Umbilical cord (tissue), 2 donors: ENCODE measurements at places on chromosomes 7 and 10. TPM values are rescaled to one million over a fixed set of nuclear protein-coding genes. Genes with fewer than 3 reads are reported as not detected.
A peak's percentile ranks its signal among the peaks of the same experiment; 100 is the strongest.

- no peak for DNase-seq
Observed at GRCh38 chr7:142787034-142787768, 16.4 kb downstream of the PRSS2 start.

- DNase-seq: no peak
Observed at GRCh38 chr7:105304040-105304895, 84.5 kb downstream of the SRPK2 start.

DNA sequence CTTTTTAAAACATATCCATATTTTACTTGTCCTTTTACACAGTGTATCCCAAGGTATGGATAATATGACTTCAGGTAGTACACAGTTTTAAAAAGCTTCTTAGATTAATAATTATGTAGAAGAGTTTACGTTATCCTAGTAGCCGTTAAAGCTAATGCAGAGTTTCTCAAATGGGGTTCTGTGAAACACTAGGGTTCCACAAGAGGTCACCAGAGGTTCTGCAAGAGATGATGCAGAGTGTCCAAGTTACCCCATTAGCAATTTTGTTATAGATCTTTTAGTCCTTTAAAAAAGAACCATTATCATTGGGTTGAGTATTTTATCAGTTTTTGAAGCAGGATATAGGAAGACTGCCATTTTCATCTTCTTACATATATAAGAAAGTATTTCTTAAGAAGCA lies 298.9 kb upstream of the HPS1 start:
- DNase-seq: no peak

- peak; percentile 84 for DNase-seq
Observed at GRCh38 chr7:112985377-112985987, 101.1 kb downstream of the GPR85 start.

- DNase-seq: no peak
Observed at GRCh38 chr7:900331-901040, 24.1 kb downstream of the GET4 start.

DNA sequence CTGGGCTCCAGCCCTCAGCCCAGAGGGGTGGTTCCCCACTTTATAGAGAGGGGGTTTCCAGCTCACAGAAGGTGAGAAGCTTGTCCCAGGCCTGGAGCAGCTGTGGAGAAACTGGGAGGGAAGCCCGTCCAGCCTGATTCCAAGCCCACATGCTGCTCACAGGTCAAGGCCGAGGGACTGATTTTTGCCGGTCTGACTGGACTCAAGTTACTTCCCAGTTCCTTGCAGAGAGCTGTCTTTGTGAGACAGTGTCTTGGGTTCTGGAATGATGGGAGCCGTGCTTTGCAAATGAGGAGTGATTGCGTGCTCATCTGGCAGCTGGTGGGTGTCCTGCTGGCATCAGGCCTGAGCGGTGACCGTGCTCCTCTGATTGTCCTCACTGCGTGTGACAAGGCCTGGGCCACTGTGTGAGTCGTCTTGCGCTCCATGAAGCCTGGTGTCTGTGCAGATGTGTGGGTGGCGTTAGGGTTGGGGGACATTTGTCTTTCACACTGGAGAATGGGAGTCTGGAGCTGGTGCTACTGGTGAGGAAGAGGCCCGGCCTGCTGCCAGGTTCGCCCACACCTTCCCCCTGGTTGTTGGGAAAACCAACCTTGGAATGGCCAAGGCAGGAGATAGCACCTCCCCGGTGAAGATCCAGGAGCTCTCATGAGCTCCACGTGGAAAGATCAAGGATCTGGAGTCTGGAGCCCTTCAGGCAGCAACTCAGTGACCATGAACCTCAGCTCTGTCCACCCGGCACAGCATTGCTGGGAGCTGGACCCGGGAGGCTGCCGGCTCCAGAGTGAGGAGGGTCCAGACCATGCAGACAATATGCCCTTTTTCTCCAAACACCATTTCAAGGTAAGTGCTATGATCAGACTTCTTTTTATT lies 129.6 kb downstream of the SMURF1 start:
- DNase-seq: no peak

GRCh38 chr10:49605939-49606509 lies 4.1 kb upstream of the SLC18A3 start:
- DNase-seq: no peak

- DNase-seq: no peak
Observed at GRCh38 chr10:11772575-11773288, 30.6 kb downstream of the ECHDC3 start.

DNA sequence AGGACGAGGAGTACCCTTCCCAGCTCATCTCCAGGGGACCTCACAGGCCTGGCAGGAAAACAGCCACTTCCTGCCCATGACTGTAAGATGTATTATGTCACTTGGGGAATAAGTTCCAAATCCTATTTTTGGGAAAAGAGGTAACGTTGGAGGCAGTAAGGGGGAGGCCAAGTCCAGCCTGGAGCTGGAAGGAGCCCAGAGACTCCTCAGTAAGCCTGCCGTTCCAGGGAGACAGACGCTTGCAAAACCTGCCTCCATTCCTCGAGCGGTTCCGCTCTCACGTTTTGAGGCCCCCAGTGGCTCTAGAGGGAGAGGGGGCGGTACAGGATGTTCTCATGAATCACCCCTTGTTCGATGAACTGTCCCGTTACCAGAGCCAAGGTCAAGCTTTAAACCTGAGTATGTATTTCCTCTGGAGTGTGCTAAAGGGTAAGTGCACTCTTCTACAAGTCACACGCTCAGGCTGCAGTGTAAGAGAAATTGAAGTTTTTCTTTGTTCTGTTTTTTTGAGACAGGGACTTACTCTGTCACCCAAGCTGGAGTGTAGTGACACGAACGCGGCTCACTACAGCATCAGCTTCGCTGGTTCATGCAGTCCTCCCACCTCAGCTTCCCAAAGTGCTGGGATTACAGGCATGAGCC lies 45.5 kb upstream of the CYTH3 start:
- DNase-seq: no peak

DNA sequence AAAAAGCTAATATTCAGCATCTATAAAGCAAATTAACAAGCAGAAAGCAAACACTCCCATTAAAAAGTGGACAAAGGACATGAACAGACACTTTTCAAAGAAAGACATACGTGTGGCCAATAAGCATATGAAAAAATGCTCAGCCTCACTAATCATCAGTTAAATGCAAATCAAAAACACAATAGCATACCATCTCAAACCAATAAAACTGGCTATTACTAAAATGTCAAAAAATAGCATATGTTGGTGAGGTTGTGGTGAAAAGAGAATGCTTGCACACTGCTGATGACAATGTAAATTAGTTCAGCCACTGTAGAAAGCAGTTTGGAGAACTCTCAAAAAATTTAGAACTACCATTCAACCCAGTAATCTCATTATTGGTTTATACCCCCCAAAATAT lies 284.6 kb upstream of the KCND2 start:
- DNase-seq: no peak

DNA sequence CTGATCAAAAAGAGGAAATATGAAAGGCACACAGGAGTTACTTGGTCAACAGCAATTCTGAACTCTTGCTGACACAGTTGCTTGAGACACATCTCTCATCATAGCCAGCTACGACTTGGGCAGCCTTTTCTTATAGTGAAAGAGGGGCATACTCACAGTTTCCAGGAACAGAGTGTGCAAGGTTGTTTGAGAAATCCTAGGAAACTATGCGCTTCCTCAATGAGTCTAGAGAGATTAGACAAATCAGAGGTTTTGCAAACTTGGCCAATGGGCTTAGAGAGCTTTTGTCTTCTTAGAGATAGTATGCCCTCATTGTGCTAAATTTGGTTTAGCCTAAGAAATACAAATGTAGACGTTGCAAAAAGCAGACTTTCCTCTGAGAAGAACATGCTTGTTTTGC lies 370.4 kb downstream of the HGF start:
- peak; percentile 74 for DNase-seq

DNA sequence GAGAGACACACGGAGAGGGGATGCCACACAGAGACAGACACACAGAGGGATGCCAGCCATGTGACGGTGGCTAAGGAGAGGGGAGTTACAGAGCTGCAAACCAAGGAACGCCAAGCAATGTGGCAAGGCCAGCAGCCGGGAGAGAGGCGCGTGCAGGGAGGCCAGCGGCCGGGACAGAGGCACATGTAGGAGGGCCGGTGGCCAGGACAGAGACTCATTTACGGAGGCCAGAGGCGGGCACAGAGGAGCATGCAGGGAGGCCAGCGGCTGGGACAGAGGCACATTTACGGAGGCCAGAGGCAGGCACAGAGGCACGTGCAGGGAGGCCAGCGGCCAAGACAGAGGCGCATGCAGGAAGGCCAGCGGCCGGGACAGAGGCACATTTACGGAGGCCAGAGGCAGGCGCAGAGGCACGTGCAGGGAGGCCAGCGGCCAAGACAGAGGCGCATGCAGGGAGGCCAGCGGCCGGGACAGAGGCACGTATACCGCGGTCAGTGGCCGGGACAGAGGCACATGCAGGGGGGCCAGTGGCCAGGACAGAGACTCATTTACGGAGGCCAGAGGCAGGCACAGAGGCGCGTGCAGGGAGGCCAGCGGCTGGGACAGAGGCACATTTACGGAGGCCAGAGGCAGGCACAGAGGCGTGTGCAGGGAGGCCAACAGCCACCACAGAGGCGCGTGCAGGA lies 40.4 kb downstream of the INSIG1 start:
- DNase-seq: no peak

GRCh38 chr7:38855867-38856266 lies 53.1 kb downstream of the VPS41 start:
- DNase-seq: no peak

DNA sequence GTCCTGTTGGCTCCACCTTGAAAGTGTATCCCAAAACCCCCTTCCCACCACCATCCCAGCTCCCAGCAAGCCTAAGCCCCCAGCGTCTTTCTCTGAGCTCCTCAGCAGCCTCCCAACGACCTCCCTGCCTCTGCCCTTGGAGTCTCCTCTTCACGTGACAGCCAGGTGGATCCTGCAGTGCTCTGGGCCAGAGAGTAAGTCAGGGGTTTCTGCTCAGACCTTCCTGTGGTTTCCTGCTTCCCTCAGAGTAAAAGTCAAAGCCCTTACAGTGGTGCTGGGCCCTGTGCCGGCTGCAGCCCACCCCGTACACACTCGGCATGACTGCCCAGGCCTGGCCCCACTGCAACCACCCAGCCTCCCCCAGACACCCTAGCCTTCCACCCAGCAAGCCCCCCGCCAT lies 51.9 kb downstream of the OAT start:
- no peak for DNase-seq

DNA sequence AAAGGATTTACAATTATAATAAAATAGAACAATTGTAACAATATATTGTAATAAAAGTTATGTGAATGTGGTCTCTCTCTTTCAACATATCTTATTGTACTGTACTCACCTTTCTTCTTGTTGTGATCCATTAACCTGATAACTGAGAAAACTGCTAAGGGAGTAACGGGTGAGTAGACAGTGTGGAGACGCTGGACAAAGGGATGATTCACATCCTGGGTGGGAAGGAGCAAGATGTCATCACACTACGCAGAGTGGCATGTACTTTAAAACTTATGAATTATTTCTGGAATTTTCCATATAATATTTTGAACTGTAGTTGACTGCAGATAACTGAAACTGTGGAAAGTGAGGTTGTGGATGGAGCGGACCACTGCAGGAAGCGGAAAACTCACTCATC lies 91.2 kb upstream of the PLPP4 start:
- no peak for DNase-seq

- no peak for DNase-seq
Observed at GRCh38 chr10:100551738-100552137, 16.0 kb downstream of the HIF1AN start.

DNA sequence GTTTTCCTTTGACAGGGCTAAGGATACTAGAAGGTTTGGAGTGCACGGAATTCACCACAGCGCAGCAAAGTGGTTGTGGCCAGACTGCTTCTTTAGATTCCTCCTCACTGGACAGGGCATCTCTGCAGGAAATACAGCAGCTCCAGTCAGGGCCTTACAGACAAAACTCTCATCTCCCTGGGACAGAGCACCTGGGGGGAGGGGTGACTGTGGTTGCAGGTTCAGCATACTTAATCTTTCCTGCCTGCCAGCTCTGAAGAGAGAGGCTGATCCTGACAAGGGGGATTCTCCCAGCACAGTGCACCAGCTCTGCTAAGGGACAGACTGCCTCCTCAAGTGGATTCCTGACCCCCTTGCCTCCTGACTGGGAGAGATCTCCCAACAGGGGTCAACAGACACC lies 1257.9 kb downstream of the NXPH1 start:
- DNase-seq: no peak

DNA sequence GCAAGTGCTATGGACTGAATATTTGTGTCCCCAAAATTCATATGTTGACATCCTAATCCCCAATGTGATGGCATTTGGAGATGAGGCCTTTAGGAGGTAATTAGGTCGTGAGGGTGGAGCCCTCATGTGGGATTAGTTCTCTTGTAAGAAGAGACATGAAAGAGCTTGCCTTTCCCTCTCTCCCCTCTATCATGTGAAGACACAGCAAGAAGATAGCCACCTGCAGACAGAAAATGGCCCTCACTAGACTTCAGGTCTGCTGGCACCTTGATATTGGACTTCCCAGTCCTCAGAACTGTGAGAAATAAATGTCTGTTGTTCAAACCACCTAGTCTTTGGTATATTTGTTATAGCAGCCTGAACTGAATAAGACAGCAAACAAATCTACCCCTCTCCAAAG lies 75.1 kb upstream of the TBX20 start:
- DNase-seq: no peak

GRCh38 chr7:5179756-5180155 lies 10.3 kb upstream of the WIPI2 start:
- no peak for DNase-seq

DNA sequence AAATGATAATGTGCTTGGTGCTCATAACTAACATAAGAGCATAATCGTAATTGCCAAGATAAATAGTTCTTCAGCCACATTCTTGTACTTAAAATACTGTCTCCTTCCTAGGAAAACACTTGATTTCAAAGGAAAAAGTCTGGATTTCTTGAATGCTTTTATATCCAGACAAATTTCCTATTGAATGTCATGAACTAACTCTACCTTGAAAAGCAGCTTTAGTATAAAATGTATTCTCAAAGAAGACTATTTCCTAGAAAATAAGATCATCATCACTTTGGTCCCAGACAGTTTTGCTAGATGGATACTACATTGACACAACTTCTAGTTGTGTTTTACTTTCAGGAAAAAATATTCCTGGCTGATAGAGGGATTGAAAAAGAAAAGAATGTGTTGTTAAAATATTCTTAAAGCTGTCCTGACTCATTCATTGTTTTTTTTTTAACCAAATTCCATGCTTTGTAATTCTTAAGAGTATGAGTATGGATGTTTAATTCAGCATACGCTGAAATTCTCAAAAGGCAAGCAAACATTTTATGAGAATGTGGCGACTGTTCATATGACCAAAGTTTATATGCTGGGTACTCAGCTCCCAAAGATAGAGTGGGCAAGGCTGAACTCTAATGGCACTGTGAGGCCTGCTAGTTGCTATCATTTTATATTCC lies 106.1 kb downstream of the PPP1R3A start:
- no peak for DNase-seq

GRCh38 chr7:100124301-100125230 lies 2.2 kb upstream of the MBLAC1 start:
- DNase-seq: no peak

The TLX1 gene
- 3.4 TPM for total RNA-seq

The ADIRF gene
- total RNA-seq: 21.9 TPM

The HMX2 gene
- not detected for total RNA-seq

The ITGA8 gene
- total RNA-seq: 1.7 TPM

The GIMAP1 gene
- total RNA-seq: 4.1 TPM

The ACSM6 gene
- 0.96 TPM for total RNA-seq

The PLEKHS1 gene
- 2.2 TPM for total RNA-seq

The FEZF1 gene
- 0.48 TPM for total RNA-seq

The LBX1 gene
- total RNA-seq: 0.24 TPM
